Frontal cortex (tissue), 4 donors: ENCODE measurements at places on chromosomes 2 and 18.

DNA sequence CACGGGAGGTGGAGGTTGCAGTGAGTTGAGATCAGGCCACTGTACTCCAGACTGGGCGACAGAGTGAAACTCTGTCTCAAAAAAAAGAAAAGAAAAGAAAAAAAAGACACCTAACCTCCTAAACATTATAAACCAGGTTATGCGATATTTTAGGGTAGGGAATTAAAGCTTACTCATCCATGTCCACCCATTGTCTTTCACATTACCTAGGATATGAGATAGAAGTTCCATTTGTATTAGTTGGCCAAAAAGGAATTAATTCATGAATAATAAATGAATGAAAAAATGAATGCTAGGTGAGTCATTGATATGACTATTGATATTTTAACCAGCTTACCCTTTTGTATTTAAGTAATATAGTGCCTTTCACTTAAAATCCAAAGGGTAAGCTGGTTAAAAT lies 132.9 kb downstream of the FAM161A start:
- no peak for DNase-seq

- no peak for DNase-seq
Measured at GRCh38 chr2:53104263-53104662, 663.3 kb upstream of the CHAC2 start.

- no peak for DNase-seq
Measured at GRCh38 chr18:37282386-37283037, 283.1 kb downstream of the CELF4 start.

DNA sequence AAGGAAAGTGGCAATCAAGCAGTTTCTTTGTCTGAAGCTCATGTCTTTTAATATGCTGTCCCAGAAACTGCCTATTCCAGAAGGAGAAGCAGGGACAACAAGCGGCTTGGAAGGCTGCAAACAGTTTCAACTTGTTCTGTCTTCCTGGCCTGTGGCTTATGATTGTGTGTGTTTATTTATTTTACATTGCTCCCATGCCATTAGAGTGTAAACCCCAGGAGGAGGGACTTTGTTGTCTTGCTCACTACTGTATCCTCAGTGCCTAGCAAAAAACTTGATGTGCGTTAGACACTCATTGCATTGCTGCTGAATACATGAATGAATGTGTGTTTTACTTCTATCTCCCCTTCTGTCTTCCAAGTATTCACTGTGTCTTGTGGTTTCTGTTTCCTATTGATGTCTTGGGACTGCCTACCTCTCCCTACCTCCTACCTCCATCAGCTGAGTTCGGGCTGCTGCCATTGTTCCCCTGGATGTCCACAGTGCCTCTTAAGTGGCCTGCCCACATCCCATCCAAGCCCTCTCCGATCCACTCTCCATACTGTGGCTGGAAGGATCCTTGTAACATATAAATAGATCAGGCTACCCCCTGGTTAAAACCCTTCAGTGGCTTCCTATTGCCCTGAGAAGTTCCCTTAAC lies 261.4 kb downstream of the DYSF start:
- DNase-seq, result no peak

- DNase-seq, result no peak
Measured at GRCh38 chr2:88874063-88874657, 182.7 kb downstream of the RPIA start.

GRCh38 chr2:11901351-11902069 lies 155.1 kb downstream of the LPIN1 start:
- DNase-seq, result no peak

- DNase-seq, result no peak
Measured at GRCh38 chr2:236673823-236674185, 104.2 kb downstream of the ACKR3 start.

- no peak for DNase-seq
Measured at GRCh38 chr2:163717993-163718680, 17.7 kb downstream of the FIGN start.

- no peak for DNase-seq
Measured at GRCh38 chr18:58400331-58400870, 228.5 kb downstream of the ALPK2 start.

DNA sequence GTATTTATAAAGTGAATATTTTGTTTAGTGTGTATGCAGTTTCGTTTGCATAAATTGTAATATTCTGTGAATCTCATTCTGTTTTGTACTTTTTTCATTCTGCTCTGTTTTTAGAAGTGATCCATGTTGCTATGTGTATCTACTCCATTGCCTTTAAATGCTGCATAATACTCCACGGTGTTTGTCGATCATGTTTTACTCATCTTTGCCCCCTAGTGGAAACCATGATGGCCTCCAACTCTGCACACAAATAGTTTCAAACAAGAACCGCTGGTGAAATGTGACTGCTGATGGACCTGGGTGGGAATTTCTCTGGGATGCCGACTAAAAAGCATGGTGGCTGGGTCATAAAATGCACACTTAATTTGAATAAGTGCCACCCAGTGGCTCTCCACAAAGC lies 32.0 kb upstream of the SKOR2 start:
- DNase-seq, result no peak

DNA sequence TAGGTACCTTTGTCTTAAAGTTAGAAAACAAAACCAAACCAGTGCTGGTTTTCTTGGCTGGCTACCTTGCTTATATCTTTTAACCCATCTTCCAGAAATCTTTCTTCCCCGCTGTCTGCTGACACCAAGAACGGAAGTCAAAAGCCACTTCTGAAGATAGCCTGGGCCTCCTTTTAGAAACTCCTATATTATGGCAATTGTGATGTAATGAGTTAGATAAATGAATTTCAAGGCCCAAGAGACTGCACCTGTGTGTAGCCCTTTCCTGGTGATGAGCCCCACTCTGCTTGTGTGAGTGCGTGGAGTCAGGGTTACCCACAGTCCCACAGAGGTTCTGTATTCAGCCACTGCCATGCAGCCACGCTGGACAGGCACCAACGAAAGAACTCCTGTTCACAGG lies 60.7 kb downstream of the ARMC9 start:
- DNase-seq, result no peak

DNA sequence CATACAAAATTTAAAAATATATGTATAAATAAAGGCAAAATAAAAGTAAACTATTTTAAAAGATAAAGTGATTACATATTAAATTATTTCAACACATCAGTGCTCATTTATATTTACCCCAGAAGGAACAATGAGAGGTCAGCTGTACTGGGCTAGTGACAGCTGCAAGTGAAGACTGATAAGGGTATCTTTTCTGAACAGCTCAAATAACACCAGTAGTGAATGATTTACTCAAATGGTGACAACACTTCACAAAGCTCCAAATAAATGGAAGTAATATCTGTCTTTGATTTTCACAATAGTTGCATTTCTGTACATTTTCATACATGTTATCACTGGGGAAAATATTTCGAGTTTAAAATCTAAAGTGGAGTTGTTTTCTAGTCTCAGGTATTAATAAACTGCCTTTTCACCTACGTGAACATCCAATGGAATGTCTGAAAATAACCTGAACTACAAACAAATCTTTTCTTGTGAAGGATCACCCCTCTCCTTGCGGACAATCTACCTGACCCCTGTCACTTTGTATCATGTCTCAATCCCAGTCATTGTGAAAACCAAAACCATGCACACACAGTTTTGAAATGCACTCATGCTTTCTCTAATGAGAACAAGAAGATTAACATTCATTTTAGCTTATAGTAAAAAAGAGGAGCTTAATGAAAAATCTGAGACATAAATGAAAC lies 1928.8 kb upstream of the CELF4 start:
- no peak for DNase-seq

- no peak for DNase-seq
Measured at GRCh38 chr2:26438526-26438925, 36.8 kb downstream of the DRC1 start.

- no peak for DNase-seq
Measured at GRCh38 chr2:96727431-96727830, 12.4 kb downstream of the LMAN2L start.

- no peak for DNase-seq
Measured at GRCh38 chr2:233323851-233324250, 16.2 kb downstream of the SAG start.

DNA sequence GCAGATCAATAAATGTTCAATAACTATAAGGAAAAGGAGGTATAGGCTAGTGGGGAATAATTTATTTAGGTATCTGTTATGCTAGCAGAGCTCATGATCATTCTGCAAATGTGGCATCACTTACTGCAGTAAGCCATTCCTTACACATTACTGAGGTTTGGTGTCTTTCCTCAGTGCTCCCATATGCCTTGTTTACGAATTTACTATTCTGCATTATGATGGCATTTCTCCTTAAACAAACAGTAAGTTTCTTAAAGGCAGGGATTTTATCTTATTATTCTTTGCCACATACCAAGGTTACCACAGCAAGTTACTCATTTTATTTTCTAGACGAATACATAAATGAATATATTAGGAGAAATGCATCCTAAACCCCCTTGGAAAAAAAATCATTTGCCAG lies 88.4 kb downstream of the DSEL start:
- no peak for DNase-seq

DNA sequence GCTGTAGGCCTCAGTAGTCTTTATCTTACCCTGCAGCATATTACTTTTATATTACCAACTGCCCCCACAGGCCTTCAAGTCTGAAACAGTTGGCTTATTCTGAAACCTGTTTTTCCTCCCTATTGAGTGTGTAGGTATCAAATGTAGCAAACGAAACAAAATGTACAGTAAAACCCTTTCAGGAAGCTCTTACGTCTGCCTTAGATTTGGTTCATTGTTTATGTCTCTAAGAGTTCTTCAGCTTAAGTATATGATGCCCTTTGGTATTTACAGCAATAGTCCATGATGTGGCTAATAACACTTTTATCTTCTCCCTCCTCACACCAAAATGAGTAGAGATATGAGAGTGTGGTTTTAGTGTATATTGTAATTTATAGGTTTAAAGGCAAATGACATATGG lies 108.8 kb downstream of the DOCK10 start:
- DNase-seq, result no peak

- no peak for DNase-seq
Measured at GRCh38 chr18:7658701-7659100, 91.6 kb downstream of the PTPRM start.

- DNase-seq, result no peak
Measured at GRCh38 chr18:6255116-6255705, 159.5 kb downstream of the L3MBTL4 start.

DNA sequence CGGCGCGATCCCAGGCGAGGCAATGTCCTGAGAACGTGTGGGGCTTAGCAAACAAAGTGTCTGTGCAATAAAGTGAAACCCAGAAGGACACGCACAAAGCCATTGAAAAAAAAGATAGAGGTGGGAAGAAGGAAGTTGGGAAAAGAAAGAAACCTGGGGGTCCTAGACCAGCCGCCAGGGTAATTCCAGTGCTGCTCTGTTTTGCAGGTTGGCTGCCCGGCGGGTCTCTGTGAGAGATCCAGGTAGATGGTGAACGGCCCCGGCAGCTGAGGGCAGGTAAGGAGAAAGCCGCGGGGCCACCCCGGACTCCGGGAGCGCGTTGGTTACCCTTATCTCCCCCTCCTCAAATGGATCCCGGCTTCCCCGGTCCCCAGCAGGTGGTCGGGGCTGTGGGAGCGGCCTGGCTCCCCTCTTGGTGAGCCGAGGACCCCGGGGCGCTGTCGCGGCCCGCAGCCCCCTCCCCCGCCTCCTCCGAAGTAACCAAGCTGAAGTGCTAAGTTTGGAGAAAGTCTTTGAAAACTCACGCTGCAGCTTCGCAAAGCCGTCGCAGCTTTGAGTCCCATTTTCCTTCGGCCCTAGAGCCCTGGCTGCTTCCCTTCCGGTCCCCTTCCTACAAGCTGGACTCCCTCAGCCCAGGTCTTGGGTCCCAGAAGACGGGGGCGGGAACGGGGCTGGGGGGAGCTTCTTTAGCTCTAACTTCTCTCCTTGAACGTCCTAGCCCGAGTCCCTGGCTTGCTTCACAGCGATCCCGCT lies 588 bp downstream of the OTX1 start:
- DNase-seq, result no peak

DNA sequence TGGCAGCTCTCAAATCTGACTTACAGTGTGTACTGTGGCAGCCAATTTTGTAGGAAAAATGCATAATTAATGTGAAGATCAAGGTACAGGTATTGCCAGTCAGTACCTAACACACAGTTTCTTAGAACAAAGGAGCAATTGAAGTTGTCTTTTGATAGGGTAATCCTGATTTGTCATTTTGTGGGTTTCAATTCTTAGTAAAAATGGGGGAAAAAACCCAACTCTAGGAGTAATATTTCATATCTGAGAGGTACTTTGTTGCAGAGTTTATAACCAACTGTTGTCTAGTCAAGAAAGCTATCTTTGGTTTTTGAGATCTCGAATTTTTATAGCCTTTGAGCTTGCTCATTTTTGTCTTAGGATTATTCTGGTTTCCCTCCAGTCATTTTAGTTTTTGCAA lies 16.1 kb downstream of the SPATS2L start:
- DNase-seq, result no peak

GRCh38 chr18:59898609-59899297 lies 1.0 kb upstream of the PMAIP1 start:
- DNase-seq, result no peak

DNA sequence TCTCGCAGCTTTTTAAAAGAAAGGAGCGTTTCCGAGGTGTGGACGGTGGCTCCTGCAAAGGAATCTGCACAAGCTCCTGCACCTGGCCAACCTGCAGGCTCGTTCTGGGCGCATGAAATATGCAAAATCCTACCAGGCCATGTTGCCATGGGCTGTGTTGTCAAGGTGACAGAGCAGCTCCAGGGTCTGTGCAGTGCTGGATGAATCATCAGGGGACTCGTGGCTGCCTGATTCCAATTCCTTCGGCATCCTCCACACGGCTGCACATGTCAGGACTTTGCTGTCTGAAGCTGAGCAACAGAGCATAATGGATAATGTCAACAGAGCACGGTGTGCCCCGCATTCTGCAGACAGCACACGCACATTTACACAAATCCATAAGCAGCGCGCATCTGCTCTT lies 120.5 kb downstream of the EIPR1 start:
- DNase-seq, result peak; percentile 43

- DNase-seq, result no peak
Measured at GRCh38 chr2:136874258-136874657, 108.9 kb downstream of the THSD7B start.

- DNase-seq, result no peak
Measured at GRCh38 chr2:127943186-127943585, 57.4 kb upstream of the AMMECR1L start.

DNA sequence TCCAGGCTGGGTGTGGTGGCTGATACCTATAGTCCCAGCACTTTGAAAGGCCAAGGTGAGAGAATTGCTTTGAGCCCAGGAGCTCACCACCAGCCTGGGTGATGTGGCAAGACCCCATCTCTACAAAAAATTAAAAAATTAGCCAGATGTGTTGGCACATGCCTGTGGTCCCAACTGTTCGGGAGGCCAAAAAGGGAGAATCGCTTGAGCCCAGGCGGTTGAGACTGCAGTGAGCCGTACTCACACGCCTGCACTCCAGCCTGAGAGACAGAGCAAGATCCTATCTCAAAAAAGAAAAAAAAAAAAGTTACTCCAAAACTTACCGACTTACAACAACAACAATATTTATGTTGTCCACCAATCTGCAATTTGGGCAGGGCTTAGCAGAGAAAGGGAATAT lies 178.0 kb upstream of the FN1 start:
- DNase-seq, result no peak

- no peak for DNase-seq
Measured at GRCh38 chr2:77479395-77479794, 42.8 kb downstream of the LRRTM4 start.
